ENCODE measurements at places on chromosomes 3 and 15.
A peak's percentile ranks its signal among the peaks of the same experiment; 100 is the strongest.

DNA sequence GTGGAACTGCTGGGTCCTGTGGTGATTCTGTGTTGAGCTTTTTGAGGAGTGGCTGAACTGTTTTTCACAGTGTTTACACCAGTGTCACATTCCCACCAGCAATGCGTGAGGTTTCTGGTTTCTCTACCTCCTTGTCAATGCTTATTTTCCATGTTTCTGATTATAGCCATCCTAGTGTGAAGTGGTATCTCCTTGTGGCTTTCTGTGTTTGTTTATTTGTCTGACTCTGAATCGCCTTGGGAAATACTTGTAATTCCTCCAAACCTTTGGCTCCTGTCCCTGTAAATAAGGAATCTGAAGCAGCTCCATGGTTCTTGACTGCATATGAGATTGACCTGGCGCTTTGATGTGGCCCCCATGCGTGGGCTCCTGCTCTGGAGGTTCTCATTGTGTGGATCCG, 20.6 kb downstream of the FAN1 start:
- no peak for DNase-seq

GRCh38 chr3:72889310-72890165, 1.7 kb downstream of the GXYLT2 start:
- DNase-seq, result no peak

DNA sequence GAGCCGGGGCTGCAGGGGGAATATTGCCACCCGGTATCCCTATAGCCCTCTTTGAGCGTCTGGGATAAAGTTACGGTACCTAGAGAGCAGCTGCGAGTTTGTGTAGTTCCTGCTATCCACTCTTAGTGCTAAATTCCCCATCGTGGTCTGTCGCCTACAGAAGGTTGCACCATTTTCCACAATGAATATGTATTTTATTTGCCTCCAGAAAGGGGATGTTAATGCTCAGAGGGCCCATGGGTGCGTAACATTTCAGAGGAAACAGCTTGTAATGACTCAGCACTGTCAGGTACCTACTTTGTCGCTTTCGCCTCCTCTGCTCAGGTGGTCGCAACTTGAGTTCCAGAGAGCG, 1.1 kb downstream of the SLCO3A1 start:
- no peak for DNase-seq

DNA sequence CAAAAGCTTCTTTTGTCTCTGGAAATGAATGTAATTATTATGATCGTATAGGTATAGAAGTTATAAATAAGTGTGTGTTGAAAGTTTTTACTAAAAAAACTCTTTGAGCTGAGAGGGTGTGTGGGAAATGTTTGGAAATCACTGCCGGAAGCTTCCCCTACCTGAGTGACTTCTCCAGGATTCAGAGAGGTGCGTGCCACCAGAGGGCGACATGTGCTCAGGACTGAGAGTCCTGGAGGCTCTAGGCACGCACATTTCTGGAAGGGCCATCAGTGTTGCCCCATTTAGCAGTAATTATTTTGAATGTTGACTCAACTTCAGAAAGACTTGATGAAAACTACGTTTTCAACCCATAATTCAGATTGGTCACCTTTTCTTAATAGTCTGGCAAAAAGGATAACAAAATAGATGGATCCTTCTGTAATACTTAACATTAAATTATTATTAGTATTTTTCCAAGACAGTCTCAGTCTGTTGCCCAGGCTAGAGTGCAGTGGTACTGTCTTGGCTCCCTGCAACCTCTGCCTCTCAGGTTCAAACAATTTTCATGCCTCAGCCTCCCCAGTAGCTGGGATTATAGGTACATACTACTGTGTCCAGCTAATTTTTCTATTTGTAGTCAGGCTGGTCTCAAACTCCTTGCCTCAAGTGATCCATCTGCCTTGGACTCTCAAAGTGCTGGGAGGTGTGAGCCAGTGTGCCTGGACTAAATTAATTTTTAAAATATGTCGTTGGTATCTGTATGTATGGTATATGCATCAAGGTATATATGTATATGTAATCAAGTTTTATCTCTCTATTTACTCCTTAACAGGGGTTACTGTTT, 34.5 kb downstream of the GPR171 start:
- DNase-seq, result peak; percentile 60

DNA sequence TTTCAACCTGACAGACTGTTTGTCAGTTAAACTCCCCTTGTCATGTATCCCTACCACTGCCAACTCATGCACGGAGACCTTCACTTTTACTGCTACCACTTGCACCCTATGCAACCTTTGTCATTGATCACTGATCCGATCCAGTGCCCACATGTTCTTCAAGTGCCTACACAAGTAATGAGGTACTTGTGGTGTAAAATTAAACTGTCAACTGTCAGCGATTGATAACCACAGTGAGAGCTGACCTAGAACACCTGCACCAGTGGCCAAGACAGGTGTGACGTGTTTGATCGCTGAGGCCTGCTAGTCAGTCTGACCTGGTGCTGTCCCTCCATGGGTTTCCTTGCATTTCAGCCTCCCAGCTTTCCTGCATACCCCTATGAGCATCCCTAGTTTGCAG, 55.6 kb downstream of the MECOM start:
- no peak for DNase-seq

DNA sequence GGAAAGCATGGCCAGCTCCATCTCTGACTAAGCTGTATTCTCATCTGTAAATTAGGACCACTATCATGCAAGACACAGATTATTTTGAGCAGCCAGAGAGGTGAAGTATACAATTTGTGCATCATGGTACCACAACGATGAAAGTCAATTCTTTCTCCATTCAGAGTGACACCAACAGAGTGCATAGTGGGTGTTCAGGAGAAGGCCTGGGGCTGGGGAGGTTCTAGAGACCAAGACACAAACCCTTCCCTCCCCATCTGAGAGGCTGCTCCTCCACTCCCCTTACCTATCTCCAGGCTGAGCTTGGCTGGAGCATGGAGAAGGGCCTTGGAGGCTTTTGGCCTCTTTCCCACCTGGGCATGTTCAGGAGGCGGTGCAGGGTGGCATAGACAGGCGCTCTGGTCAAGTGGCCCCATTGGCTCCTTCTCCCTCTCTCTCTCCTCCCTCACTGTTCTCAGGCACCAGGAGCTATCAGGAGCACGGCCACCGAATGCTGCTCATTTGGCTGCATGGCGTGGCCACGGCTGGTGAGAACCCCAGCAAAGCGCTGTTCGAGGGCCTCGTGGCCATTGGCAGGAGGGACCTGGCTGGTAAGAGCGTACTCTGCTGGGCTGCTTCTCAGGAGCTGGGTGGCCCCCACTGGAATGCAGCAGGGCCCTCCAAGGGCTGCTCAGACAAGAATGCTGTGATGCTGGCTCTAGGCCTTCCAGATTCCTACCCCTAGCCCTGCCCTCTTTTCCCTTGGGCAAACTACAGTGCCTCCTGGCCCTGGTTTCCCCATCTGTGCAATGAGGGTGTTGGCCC, 37.9 kb downstream of the ANKDD1A start:
- no peak for DNase-seq

DNA sequence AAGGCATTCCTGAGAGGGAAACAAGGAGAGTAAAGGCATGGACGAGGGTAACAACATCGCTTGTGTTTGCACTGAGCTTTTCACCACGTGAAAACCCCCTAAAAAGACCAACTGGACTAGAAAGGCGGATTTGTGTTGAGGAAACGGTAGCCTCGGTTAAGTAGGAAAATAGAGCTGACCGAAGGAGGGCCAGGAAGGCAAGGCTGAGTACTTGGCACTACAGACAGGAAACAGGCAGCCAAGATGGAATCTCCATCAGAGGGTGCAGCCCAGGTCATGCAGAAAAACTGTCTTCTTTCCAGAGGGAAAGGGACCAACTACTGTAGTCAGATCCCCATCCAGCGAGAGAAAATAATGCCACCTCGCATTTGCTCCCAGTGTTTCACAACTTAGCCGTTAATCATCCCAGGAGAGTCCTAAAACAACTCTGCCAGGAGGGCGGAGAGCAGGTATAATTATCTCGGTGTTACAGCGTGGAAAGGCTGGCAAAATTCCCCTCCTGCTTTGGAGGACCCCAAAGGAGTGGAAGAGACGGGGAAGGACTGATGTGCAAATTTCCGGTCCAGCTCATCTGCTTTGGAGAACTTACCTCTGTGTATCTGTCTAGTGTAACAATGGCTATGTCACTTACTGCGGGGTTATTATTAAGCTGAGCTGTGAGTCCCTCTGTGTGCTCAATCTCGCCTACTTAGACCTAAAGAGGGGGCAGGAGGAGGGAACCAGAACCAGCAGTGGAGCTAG, 77.2 kb downstream of the MYO1E start:
- DNase-seq, result no peak

- DNase-seq, result no peak
Observed at GRCh38 chr3:183534249-183534648, 21.3 kb downstream of the KLHL6 start.

- no peak for DNase-seq
Observed at GRCh38 chr3:58117561-58118181, 93.1 kb downstream of the DNASE1L3 start.

DNA sequence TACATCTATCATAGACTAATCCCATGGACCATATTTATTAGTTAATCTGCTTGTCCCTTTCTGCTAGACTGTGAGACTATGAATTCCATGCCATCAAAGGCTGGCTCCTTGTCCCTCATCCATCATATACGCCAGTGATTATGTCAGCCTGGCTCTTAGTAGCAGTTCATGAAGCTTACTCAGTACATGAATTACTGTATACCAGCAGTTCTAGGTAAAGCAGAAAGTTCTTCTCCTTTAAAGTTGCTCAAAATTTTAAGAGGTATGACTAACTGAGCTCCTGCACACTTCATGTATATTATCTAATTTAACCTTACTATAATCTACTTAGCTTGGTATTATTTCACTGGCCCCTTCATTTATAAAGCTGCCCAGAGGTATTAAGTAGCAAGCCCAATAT, 190.9 kb upstream of the TBL1XR1 start:
- no peak for DNase-seq

DNA sequence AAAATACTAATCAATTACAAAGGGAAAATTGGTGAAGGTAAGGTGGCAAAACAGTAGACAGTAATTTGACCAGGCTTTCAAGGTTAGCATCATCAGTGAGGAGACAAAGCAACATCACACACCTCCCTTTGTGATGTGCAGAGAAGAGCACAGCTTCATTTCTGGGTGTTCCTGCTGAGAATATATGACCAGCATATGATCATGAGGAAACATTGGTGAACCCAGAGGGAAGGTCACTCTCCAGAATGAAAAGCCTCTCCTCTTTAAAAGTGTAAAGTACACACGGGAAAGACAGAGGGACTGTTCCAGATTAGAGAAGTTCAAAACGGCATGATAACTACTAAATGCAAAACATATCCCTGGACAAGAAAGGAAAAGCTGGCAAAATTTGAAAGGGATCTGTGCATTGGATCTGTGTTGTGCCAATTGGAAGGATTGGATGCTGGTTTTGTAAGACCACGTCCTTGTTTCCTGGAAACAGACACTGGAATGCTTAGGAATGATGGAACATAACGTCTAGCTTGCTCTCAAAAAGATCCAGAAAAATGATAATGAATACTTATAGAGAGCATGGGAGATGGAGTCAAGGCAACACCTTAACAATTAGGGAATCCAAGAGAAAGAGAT, 80.6 kb upstream of the MITF start:
- no peak for DNase-seq

- DNase-seq, result no peak
Observed at GRCh38 chr3:38124324-38125122, 12.4 kb downstream of the ACAA1 start.

- no peak for DNase-seq
Observed at GRCh38 chr3:88149101-88149508, 654 bp upstream of the C3orf38 start.

DNA sequence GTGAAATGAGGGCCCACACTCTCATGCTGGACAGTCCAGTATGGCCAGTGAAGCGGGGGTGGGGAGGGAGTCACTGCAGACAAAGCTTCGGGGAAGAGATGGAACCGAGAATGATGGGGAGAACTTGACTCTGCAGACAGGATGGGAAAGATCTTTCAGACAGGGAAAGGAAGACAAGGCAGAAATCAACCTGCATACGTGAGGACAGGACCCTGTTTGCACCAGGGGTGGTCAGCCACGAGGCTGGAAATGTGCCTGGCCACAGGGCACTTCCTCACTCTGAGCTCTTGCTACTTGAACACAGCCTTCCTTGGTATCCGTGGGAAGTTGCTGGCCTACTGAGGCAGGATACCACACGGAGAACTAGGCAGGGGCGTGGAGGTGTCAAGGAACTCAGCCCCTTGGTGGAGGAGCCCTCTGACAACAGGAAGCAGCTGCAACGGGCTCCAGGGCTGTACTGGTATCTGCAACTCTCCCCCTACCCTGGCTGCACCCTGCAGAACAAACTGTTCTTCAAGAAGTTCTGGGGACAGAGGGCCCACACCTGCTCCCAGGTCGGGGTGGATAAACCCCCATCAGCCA, 9.3 kb upstream of the SRP14 start:
- DNase-seq, result no peak

- DNase-seq, result no peak
Observed at GRCh38 chr15:68424754-68425390, 7.1 kb downstream of the ITGA11 start.
